Inflammatory macrophage (primary cell): ENCODE measurements at places on chromosomes 7 and 10.

DNA sequence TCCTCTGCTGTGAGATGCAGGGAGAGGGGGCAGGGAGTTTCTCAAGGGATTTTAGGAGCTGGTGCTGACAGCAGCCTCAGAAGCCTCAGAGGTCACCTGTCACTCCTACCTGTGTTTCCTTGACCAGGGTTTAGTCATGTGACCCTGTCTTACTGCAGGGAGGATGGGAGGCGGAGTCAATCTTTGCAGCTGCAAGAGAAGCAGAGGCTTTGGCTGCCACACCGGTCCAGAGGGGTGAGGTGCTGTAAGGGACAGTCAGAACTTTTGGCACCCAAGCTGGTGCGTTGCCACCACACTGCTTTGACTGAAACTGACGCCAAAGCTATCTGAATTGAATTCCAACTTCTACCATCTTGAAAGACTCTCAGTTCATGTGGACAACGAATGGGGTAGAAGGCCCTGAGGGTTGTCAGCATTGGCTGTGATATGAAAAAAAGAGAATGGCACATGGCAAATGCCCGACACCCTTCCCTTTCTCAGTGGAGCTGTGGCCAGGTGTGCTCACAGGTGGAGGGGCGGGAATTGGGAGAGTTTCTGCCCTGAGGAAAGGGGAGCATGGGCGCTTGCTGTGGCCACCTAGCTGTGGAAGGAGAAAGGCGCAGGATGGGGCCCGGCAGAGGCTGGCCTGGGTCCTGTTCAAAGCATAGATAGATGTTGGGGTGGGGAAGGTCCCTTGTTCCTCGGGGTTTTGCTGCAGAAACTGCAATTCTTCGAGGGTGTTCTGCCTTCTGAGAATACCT, 69.3 kb downstream of the ARHGAP22 start:
- DNase-seq = no peak

DNA sequence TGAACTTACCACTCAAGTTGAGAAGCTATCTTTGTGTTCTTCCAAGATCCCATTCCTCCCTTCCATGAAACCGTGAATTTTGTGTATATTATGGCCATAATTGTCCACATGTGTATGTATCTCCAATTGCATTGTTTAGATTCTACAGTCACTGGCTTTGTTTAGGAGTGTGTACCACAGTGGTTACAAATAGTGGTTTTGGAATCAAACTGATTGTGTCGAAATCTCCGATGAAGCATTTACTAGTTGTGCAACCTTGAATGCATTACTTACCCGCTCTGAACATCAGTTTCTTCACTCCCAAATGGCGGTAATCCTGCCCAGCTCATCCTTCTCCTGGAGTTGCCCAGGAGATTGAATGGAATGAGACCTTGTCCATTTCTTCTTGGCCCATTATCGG, 145.0 kb upstream of the ZNF32 start:
- DNase-seq = peak; percentile 40

- no peak for DNase-seq
Observed at GRCh38 chr7:118870187-118870586, 645.7 kb downstream of the ANKRD7 start.

DNA sequence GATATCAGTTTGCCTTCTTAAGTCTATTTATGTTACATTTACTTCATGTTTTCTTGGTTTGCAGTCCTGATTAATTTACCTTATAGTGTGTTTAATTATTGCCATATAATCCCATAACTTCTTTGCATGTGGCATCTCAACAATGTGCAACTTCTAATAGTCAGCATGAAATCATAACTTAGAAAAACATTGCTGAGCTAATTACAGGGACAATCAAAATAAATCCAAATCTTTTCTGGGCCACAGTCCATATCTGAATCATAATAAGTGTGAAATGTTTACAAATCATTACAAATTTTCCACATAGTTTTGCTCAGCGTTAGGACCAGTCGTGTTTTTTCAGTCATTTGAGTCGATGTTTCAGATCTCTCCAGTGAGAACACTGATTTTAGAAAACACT, 29.1 kb upstream of the CABCOCO1 start:
- DNase-seq = no peak
